Amniotic epithelial cell (primary cell): ENCODE measurements at places on chromosomes 12 and 14.

GRCh38 chr12:9365296-9365695, 157.1 kb upstream of the PZP start:
- peak; percentile 79 for DNase-seq

DNA sequence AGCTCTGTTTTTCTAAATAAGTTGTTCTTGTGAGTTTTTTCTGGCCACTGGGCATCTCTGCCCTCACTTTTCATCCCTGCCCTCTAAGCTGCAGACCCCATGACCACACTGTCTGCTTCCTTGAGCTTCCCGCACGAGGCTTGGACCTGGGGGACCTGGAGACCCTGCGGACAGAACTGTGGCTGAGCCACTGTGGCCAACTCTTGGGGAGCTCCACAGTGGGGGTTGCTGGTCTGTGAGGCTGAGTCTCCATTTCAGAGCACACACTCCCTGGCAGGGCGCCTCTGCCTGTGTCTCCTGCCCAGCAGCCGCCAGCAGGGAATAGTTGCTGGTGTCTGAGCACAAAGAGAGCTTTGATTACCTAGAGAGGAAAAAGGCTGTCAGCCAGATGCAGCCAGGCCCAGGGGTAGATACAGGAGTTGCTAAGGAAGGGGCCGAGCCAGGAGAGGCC, 13.1 kb upstream of the RIN3 start:
- DNase-seq: no peak

DNA sequence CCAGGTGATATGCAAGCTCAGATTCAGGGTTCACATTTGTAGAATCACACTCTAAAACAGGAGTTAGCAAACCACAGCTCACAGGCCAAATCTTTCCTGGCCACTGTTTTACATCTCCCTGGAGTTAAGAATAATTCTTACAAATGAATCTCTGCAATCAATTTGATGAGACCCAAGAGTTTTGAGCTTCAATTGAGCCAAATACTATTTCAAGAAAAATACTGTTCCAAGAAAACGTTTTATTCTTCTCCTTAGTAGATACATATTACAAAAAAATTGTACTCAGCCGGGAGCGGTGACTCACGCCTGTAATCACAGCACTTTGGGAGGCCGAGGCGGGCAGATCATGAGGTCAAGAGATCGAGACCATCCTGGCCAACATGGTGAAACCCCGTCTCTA, 2.5 kb downstream of the PTGDR start:
- DNase-seq: no peak

- DNase-seq: no peak
These were observed 67.2 kb downstream of the NKX2-1 start for GRCh38 chr14:36452860-36453259.

DNA sequence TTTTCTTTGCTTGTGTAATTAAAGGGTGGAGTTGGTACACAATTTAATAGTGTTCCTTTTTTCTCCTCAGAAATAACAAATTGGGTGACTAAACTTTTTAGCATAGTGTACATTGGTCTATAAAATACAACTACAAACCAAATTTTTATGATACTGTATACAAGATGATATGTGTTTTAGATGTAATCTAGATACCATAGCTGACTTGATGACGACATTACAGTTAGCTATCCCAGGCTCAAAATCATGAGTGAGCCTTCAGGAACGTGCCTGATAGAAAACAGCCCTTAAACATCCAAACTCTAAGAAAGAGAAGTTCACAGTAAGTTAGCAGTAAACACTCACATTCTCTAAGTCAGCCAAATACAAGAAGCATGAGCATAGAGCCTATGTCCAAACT, 99.0 kb upstream of the SSTR1 start:
- peak; percentile 90 for DNase-seq

DNA sequence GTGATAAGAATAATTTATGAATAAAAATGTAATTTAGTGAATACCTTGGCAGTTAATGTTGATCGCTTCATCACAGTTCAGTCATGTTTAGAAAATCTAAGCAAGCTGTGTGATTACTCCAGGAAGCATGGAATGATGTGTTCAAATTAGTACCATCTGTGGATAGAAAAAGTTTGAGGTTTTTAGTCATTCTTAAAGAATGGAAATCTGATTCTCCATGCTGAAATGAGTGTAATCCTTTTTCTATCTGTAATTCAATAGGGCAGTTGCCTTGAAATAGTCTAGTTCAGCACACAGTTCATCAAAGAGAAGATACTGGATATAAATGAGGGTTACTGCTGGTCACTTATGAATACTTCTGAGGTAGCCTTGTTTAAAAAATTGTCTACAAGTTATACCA, 127.2 kb upstream of the MYF6 start:
- DNase-seq: peak; percentile 92

- DNase-seq: no peak
These were observed 13.2 kb downstream of the FOXN4 start for GRCh38 chr12:109295764-109296425.

- DNase-seq: no peak
These were observed 38.7 kb upstream of the ZNF641 start for GRCh38 chr12:48389409-48389808.

- DNase-seq: no peak
These were observed 23.6 kb downstream of the NR1H4 start for GRCh38 chr12:100497105-100497795.

- no peak for DNase-seq
These were observed 509.6 kb downstream of the NOVA1 start for GRCh38 chr14:26088275-26088674.

GRCh38 chr14:90281261-90281660, 24.9 kb downstream of the PSMC1 start:
- DNase-seq: peak; percentile 61

GRCh38 chr14:74400031-74400685, 25.9 kb downstream of the SYNDIG1L start:
- no peak for DNase-seq

DNA sequence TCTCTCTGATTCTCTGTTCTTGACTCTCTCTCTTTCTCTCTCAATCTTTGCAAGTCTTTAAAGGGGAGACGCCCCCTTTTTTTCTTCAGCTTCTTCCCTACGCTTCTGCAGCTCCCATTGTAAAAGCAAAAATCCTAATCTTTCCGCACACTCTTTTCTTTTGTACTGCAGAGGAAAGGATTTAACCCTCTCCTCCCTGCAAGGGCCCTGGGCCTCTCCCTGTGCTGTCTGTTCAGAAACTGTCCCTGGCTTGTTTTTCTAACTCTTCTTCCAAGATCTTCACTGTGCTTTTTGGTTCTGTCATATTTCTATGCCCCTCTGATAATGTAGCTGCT, 10.9 kb upstream of the SALL2 start:
- no peak for DNase-seq

- DNase-seq: no peak
These were observed 236.1 kb upstream of the NPAS3 start for GRCh38 chr14:32702562-32702961.

DNA sequence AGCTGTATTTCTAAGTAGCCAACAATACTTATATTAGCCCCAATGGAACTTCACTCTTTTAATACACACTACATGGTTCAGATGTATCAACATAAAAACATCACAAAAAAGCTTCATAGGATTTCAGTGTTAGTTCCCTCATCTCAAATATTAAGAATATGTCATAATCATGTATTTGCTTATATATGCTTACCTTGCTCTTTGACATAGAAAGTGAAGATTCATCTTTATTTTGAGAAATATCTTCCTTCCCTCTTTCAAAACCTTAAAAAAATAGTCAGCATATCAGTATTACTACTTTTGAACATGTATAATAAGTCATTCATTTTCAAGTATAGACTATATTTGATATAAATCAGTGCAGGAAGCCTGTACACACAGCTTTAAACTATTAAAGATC, 62.2 kb upstream of the BBS10 start:
- DNase-seq: no peak

DNA sequence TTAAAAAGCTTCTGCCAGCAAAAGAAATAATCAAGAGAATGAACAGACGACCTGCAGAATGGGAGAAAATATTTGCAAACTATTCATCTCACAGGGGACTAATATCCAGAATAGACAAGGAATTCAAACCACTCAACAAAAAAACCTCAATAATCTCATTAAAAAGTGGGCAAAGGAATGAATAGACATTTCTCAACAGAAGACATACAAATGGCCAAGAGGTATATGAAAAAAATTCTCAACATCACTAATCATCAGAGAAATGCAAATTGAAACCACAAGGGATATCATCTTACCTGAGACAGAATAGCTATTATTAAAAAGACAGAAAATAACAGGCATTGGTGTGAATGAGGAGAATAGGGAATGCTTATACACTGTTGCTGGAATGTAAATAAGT, 270.0 kb downstream of the DACT1 start:
- DNase-seq: no peak

DNA sequence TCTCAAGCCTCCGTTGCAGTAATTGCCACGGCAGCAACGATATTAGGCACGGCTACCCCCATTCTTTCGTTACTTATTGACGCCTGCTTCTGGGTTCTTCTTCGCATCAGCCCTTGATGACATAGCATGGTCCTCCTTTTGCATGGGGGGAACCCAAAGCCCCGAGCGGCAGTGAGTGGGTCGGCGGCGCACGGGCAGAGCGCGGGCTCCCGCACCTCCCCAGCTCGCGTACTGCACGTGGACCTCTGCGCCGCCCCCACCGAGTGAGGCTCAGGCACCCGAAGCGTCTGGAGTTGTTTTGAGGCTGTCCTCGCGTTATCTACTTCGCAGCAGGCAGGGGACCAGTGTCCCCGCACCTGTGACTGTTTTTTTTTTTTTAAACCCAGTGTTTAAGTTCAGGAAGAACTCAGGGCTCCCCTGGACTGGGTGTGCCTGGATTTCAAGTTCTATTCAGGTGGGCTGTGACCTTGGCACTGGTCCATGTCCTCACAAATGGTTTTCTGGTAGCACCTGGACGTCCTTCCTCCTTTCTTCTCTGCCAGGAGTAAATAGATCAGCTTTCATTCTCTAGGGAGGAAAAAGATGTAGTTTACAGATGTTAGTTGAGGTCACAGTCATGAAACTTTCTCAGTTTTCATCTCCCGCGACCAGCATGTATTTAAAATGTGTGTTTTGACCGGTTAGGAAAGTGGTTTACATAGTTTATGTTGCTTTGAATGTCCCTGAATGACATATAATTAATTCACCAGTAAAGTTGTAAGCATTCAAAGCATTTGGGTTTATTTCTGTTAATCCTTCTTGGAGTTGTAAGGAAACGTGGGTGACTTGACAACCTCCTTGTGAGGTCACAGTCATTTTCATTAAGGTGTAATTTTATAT, 1.4 kb upstream of the FOXN4 start:
- DNase-seq: no peak

- DNase-seq: no peak
These were observed 2.3 kb upstream of the CDCA4 start for GRCh38 chr14:105023144-105023543.

DNA sequence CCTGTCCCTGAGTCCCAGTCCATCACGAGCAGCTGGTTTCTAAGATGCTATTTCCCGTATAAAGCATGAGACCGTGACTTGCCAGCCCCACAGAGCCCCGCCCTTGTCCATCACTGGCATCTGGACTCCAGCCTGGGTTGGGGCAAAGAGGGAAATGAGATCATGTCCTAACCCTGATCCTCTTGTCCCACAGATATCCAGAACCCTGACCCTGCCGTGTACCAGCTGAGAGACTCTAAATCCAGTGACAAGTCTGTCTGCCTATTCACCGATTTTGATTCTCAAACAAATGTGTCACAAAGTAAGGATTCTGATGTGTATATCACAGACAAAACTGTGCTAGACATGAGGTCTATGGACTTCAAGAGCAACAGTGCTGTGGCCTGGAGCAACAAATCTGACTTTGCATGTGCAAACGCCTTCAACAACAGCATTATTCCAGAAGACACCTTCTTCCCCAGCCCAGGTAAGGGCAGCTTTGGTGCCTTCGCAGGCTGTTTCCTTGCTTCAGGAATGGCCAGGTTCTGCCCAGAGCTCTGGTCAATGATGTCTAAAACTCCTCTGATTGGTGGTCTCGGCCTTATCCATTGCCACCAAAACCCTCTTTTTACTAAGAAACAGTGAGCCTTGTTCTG, 41.6 kb downstream of the DAD1 start:
- no peak for DNase-seq

DNA sequence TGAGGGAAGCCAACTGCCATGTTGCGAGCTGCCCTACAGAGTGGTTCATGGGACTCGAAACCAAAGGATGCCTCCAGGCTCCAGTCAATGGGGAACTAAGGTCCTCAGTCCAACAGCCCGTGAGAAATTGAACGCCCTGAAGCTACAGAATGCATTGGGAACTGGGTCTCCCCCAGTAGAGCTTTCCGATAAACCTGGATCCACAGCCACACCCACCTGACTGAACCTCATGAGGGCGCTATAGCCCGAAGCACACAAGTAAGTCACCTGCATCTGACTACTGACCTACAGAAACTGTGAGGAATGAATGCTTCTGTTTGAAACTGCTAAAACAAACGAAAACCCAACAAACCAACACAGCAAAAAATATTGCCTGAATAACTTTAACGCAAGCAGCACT, 1297.7 kb downstream of the AACS start:
- DNase-seq: no peak

GRCh38 chr14:79011091-79011919, 841.1 kb downstream of the NRXN3 start:
- DNase-seq: peak; percentile 37

DNA sequence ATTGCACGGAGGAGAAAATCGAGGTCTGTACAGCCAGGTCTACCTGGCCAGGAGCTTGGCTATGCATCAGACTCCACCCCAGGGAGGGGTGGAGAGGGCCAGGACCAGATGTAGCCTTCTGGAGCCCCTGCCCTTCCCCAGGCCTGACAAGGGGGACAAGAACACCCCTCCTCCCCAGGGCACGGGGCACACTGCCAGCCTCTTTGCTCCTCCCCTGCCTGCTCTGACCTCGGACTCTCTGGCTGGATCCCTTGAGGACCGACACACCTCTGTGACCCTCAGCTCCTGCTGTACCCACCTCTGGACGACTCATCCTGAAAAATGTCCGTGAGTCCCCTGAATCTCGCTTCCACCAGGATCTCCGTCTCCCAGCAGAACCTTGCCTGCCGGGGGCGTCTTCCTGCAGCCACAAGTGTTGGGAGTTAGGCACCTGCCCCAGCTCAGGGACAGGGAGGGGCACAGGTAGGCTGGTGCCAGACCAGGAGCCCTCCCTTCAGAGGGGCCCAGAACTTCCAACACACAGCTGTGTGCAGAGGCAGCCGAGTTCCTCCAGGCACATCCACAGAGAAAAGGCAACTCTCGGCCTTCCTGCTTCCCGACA, 21.8 kb downstream of the AHNAK2 start:
- no peak for DNase-seq
